ENCODE measurements at places on chromosomes 12 and 14.

GRCh38 chr12:79837575-79837974 is 97.3 kb downstream of the PPP1R12A start:
- no peak for DNase-seq

GRCh38 chr14:24123424-24124417 is 6.7 kb upstream of the FITM1 start:
- DNase-seq = no peak

GRCh38 chr14:69404883-69405282 is 6.4 kb downstream of the SLC39A9 start:
- no peak for DNase-seq

DNA sequence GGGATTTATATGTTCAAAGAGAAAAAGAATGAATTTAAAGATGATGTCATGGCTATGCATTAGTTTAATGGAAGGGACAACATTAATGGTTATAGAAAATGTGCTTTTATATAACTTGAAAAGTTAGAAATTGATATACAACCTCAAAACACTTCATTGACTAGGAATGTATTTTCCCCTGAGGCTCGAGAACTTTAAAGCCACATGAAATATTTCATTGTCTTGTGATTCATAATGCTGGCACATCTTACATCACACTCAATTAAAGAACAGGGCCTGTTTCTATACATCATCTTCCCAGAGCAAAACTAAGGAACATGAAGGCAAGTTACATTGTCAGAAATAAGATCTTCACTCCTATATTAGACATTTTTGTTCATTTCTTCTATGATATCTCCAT is 35.2 kb upstream of the PAWR start:
- DNase-seq = no peak

DNA sequence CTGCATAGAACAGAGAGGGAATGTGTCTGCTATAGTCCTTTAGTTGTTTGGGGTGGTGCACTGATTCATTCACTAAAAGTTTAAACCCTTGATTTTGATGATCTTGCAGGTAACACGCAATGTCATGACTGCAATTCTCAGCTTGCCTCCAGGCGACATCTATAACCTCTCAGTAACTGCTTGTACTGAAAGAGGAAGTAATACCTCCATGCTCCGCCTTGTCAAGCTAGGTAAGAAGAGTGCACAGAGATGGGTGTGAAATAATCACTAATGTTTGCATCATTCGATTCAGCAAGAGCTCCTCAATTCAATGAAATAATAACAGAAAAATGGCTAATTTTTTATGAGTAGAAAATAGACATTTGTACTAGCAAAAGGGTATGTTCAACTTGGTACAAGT is 203.7 kb downstream of the PTPRO start:
- DNase-seq = no peak

DNA sequence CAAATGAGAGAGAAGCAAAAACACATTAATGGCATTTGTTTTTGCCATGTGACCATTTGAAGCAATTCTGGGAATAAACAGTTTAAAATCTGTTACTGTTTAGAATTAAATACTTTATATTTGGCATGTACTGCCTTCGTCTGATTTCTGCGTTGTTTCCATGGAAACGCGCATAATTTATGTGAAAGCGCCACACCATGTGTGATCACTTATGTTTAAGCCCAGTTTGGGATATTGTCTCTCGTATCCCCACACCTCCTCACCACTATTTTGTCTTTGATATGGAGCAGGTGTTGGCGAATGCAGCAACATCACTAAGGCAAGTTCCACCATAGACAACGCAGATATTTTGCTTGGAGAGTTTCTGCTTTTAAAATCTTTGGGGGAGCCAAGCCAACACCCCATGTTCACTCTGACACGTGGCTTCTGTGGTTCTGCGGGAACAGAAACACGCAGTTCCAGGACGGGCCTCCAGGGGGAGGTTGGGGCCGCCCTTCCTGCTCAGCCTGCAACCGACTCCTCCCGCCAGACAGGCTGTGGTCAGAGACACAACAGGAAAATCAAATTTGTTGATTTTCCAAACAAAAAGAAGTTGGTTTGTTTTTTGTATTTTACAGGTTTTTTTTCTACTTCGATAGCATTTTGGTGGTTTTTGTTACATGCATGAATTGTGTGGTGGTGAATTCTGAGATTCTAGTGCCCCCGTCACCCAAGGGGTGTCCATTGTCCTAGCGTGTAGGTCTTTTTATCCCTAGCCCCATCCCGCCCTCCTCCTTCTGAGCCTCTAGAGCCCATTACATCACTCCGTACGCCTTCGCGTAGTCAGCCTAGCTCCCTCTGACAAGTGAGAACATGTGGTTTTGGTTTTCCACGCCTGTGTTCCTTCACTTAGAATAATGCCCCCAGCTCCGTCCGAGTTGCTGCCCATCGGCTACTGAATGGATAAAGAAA is 101.9 kb upstream of the SFSWAP start:
- DNase-seq = no peak

DNA sequence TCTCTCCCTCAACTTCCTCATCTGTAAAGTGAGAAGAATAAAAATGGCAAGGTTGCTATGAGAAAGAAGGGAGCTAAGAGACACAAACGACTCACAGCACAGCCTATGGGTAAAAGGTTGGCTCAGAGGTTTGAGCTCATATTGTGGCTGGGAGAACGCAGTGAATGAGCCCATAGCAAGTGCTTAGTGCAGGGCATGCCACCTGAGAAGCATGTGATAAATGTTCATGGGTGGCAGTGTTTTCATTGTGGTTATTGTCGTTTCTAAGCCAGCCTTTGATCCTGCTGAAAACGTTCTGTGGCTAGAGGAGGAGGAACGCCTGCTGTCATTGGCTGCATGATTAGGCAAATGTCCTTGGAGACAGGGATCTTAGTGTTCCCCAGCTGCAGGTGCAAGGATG is 150.4 kb downstream of the KSR2 start:
- no peak for DNase-seq

GRCh38 chr14:31085027-31085426 is 58.8 kb upstream of the STRN3 start:
- DNase-seq = no peak

- DNase-seq = no peak
These were observed 162.5 kb upstream of the NOS1 start for GRCh38 chr12:117523971-117524370.

All from cortex of kidney (tissue), 1 donor.